ENCODE measurements at places on chromosomes 16 and 17. TPM values are rescaled to one million over a fixed set of nuclear protein-coding genes. Genes with fewer than 3 reads are reported as not detected.

DNA sequence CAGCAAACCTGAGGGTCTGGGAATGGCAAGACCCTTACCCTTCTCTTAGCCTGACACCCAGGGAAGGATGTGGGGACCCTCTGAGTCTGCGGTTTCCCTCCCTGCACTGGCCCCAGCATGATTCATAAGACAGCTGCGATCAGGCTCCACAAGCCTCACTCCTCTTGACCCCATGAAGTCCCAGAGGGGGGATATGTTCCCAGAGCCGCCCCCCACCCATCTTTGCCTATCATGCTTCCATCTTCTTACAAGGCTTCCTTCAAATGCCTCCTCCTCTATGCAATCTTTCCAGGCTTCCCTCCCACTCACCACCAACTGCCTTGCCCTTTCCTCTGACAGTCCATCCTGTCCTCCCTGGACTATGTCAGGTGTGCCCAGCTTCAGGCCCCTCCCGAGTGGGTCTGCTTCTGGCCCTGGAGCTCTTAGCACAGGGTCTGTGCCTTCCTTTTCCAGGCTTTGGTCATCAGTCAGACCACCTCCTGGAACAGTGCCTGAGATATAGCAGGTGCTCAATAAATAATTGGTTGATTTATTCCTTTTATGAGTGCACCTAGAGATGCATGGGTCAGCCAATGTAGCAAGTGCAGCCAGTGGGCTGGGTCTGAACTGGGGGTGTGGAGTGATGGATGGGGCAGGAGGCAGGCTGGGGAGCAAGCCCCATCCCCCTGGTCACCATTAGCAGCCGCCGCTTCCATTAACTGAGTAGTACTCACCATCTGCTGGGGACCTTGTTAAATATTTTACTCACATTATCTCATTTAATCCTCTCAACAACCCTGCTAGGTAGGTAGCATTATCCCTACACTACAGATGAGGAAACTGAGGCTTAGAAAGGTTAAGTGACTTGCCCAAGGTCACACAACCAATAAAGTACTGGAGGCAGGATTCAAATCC, 8.4 kb downstream of the DLX3 start:
- peak; percentile 29 for DNase-seq

DNA sequence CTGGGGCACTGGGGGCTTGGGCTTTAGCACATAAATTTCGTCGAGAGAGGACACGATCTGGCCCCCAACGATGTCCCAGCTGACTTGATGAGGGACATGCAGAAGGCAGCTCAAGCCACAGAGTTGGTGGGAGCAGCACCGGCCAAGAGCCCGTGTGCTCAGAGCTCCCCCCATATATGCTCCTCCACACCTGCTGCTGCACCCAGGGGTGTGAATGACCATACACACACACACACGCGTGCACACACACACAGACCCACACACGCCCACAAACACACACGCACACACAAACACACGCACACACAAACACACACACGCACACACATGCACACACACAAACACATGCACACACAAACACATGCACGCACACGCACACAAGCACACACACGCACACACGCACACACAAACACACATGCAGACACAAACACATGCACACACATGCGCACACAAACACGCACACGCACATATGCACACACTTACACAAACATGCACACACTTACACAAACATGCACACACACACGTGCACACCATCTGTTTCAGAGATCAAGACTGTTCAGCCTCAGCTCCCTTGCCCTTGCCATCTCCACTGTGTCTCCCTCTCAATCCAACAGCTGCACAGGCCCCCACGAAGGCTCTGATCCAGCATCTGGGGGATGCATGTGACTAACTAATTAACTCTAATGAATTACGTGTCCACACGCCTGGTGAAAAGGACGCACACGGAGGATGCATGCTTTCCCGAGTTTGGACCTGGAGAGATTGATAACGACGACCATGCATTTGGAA, 85.6 kb upstream of the TNRC6C start:
- DNase-seq, result no peak

GRCh38 chr17:75006653-75007052, 5.8 kb upstream of the MRPL58 start:
- DNase-seq, result no peak

TMEM235 gene
- not detected for total RNA-seq

DNA sequence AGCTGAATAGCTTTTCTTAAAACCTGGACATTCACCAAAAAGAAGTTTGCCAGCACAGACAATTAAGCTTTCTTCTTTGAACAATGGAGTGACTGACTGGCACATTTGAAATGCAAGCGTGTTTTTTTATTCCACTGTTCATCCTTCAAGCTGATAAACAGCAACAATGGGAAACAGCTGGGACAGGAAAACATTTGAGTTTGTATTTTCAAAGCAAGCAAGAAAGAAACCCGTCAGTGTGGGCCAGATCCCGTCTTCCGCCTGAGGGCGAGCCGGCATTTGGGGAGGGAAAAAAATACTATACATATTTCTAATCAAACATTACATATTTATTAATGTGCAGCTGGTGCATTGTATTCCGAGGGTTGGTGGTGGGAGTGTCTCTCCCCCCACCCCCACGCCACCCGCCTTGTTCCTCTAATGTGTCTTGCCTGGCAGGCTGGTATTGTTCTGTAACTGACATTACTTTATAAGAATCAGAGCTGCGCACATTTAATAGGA, 94.3 kb downstream of the CYLD start:
- peak; percentile 18 for DNase-seq

- DNase-seq, result no peak
Measured at GRCh38 chr16:50340578-50340977, 28.2 kb downstream of the BRD7 start.

DNA sequence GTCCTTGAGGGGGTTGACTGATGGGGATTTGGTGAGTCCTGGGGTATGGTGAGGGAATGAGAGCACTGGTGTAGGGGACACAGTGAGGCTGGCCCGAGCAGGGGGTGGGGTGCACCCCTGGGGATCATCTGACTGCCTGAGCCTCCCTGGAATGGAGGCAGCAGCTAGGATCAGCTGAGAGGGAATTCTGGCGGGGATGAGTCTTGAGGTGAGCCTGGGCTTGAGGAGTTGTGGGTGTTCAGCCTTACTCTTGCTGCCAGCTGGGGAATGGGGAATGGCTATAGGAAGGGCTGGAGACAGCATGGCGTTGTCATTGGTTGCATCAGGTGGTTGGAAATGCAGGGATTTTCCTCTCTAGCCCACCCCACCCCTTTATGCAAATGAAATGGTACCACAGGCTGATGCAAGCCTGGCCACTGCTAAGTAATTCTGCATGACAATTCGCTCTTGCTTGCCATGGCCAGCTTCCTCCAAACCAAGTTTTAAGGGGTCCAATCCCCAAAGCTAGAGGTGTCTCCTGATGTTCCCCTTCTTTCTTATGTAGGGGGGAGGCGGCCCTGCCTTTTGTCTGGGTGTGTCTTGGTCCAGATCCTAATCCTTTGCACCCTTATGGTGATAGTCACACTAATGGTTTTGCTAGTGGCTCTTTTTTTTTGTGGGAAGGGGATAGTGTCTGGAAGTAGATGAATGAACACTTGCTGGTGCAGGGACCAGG, 7.5 kb downstream of the NFE2L1 start:
- no peak for DNase-seq

DNA sequence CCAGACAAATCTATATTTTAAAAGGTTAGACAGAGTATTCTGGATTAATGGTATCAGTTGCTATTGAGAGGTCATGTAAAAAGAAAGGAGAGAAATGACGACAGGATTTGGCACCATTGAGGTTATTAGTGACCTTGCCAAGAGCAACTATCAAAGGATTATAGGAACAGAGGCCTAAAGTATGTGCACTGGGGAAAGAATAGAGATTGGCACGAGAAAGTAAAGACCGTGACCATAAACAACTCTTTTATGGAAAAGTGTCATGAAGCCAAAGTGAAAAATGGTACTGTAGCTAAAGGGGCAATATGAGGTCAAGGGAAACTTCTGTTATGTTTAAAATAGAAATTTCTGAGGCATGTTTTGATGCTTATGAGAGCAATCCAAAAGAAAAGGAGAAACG, 115.2 kb upstream of the KIF2B start:
- no peak for DNase-seq

GRCh38 chr16:19138601-19139000, 24.8 kb downstream of the ITPRIPL2 start:
- peak; percentile 68 for DNase-seq

PPP1R27 gene
- 12.7 TPM for total RNA-seq

DNA sequence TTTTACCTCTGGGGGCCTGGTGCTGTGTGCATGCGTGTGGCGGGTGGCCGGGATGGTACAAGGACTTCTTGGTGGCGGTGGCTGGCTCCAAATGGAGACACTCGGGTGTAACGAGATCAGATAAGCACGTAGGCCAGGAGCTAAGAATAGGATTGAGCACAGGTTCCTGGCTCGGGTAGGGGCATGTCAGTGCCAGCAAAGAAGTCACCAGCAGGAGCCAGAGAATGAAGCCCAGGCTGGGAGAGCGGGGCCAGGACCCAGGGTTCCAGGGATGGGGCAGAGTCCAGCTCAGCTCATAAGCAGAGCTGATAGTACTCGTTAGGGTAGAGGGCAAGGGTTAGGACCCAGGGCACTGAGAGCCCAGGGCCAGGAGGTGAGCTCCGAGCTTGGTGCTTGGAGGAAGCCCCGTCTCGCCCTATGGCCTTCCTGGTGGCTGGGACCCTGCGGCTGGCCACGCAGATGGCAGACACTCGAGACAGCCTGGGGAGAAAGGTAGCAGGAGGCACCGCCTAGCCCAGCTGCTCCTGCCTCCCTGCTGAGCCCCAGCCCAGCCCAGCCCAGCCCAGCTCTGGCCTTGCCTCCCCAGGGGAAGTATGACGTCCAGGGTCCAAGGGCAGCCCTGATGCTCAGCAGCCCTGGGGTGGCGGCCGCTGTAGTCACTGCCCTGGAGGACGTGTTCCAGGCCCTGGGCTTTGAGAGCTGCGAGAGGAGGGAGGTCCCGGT, 8.9 kb downstream of the ZNF213 start:
- peak; percentile 48 for DNase-seq

DNA sequence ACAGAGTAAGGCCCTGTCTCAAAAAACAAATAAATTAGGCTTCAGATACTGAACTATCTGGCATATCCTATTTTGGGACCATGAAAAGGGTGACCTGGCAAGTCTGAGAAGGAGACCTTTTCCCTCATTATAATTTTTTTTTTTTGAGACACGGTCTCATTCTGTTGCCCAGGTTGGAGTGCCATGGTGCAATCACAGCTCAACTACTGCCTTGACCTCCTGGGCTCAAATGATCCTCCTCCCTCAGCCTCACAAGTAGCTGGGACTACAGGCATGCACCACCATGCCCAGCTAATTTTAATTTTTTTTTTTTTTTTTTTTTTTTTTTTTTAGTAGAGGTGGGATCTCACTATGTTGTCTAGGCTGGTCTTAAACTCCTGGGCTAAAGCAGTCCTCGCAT, 37.3 kb downstream of the PLCG2 start:
- no peak for DNase-seq

GRCh38 chr17:50420419-50421112, 5.5 kb upstream of the ACSF2 start:
- no peak for DNase-seq

DNA sequence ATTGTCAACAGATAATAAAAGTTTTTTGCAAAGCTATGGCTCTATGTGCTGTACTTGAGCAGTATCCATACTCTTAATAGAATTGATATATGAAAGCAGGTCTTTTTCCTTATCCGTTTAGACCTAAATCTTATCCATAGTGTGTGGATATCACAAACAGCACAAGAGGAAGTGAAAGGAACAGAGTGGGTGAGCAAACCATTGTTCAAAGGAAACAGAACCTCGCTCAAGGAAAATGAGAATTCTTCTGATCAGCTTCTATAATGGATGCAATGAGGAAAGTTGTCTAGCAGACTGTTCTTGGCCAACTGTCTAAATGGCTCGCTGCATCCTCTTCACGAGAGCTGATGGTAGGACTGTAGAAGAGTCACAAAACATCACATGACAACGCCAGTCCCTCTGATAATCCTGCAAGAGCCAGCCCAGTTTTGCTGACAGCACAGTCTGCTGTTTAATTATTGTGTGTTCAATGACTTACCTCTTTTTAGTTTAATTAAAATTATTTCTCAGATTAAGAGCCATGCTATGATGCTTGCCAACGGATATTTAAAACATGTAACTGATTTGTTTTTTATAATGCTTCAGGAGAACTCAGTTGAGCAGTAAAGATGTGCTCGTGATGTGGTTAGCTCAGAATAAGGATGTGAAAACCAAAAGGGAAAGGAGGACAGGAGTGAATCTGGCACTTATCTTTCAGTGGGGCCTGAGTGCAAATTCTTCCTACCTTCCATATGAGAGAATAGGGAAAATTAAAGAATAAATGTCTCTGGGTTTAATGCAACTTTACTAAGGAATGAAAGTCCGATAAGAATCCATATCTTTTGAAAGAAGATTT, 38.5 kb downstream of the WWOX start:
- no peak for DNase-seq

- DNase-seq, result no peak
Measured at GRCh38 chr17:8696426-8696825, 48.2 kb downstream of the CCDC42 start.

CARD14 gene
- 0.21 TPM for total RNA-seq

SLC52A1 gene
- not detected for total RNA-seq

GRCh38 chr17:1590029-1590746, 27.6 kb upstream of the PITPNA start:
- DNase-seq, result peak; percentile 93

DNA sequence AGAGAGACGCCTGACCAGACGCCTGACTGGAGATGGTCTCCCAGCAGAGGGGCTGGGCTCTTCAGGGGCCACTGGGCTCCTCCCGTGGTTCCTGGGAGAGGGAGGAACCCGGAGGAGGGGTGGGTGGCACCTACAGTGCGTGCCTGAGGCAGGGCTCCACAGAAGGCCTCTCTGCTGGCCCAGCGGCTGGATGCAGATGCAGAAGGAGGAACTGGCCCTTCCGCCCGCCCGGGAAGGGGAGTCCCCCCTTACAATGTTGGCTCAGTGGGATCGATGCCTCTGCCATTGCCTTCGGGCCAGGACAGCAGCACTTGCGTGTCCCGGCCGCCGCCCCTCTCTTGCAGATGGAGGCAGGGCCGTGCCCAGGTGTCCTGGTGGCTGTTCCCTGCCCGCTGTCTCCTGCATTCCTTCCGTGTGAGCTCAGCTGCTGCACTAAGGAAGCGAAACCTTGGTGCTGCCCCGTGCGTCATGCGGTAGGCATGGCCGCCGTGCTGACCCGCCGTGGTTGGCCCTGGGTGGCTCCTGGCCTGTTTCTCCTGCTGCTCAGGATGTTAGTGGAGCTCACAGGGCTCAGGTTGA, 15.1 kb downstream of the BAIAP2 start:
- no peak for DNase-seq

GRCh38 chr16:80231888-80232287, 308.9 kb upstream of the DYNLRB2 start:
- peak; percentile 52 for DNase-seq

All from myocyte (in vitro differentiated cells).